ENCODE measurements at places on chromosomes 11 and 22. TPM values are rescaled to one million over a fixed set of nuclear protein-coding genes. Genes with fewer than 3 reads are reported as not detected.

The C11orf87 gene
- under 0.01 TPM for total RNA-seq

The ARHGAP20 gene
- 2.3 TPM for total RNA-seq

The PLAAT4 gene
- total RNA-seq, result 13.2 TPM

The LMO1 gene
- total RNA-seq, result 0.19 TPM

The OR5B21 gene
- not detected for total RNA-seq

The OPCML gene
- total RNA-seq, result 3.4 TPM

The PRR5L gene
- total RNA-seq, result 11.1 TPM

The OR51B5 gene
- total RNA-seq, result 0.28 TPM
